ENCODE measurements at places on chromosomes 4 and X.

GRCh38 chr4:111676533-111676932 is 468.7 kb upstream of the FAM241A start:
- DNase-seq, result no peak

GRCh38 chr4:76571274-76571673 is 136.2 kb downstream of the SHROOM3 start:
- DNase-seq, result no peak

- peak; percentile 67 for DNase-seq
Observed at GRCh38 chr4:141375855-141376254, 155.2 kb downstream of the ZNF330 start.

DNA sequence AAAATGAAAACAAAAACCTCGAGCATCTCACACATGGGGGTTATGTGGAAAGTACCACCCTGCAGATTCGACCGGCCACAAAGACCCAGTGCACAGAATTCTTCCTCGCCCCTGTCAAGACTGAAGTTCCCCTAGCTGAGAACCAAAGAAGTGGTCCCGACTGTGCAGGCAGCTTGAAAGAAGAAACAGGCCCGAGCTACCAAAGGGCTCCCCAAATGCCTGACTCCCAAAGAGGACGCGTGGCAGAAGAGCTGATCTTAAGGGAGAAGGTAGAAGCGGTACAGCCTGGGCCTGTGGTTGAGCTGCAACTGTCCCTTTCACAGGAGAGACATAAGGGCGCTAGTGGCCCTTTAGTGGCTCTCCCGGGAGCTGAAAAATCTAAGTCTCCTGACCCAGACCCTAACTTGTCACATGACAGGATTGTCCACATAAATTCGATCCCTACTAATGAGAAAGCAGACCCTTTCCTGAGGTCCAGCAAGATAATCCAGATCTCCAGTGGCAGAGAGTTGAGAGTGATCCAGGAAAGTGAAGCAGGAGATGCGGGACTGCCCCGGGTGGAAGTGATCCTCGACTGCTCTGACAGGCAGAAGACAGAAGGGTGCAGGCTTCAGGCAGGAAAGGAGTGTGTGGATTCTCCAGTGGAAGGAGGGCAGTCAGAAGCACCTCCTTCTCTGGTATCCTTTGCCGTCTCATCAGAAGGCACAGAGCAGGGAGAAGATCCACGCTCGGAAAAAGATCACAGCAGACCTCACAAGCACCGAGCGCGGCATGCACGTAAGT is 108.8 kb upstream of the MYOZ2 start:
- DNase-seq, result no peak

GRCh38 chrX:68838571-68838910 is 9.7 kb downstream of the EFNB1 start:
- DNase-seq, result no peak

GRCh38 chrX:115013705-115014104 is 3.7 kb downstream of the IL13RA2 start:
- DNase-seq, result no peak

DNA sequence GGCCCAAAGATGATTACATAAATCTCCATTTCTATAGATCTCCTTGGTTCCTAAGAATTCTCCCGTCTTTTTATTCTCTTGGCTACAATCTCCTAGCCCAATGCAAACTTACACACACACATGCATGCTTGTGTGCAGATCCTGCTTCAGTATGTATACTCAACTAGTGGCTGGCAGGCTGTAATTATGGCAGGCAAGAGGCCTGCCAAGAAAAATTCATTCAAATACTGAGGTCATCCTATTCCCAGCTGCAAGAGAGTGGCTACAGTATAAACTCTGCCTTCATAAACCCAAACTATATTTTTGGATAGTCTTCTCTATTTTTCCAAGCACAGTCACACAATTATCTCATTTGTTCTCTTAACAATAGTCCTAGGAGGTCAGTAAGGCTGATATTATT is 95.2 kb downstream of the SHROOM4 start:
- no peak for DNase-seq

DNA sequence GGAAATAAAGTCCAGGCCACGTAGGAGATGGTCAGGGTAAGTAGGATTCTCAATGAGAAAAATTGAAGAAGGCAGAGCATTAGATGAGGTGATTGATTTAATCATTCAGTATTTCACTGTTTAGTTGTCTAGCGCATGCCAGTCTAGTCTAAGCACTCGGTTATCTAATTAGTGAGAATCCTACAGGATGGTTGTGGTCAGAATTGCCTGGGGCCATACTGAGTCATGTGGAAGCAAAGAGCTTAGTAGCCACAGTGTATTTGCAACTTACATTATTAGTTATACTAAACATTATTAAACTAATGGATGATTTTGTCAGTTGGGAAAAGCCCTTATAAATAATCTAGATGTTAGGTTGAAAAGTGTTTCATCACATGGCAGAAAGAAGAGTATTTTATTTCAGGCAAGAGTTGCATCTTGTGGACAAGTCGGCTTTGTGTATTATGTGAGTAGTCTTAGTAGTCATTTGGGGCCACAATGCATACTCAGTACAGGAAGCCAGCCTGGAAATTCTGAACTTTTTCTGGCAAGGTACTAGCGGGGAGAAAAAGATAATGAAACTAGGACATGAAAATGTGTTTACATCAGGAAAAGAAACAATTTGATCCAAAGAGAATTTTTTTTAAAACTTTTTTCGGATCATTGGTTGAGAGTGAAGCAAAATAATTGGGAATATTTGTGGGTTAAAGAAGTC is 31.9 kb downstream of the CPEB2 start:
- peak; percentile 42 for DNase-seq

DNA sequence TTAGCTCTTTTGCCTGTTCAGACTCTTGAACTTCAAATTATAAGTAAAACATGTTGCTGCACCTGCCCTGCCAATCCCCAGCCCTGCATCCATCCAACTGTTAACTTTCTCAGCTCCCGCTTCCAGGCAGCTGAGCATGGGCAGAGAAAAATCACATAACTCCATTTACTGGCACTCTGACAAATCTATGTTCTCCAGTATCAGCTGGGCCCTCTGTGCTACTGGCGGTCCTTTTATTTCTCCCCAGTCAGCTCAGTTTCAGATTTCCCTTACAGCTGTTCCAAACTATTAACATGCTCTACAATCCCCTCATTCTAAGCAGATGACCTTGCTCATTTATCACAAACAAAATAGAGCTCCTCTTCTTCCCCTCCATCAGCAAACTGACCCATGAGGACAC is 240.4 kb upstream of the TET2 start:
- DNase-seq, result no peak

DNA sequence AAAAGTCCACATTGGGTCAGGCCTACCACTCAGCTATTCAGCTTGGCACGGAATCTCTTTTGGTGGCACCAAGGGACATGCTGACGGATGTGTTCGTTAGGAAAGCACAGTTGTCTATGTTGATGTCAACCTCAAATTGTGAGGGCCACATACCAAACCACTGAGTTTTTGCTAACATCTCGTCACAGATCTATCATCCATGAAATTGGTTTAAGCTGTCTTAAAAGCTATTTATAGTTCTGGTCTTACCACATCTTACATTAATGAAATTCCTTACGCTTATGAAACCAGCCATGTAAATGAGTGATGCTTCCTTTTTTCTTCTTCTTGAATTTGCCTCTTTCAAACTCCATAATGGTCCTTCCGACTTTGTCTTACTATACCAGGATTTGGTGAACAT is 101.5 kb downstream of the MGST2 start:
- no peak for DNase-seq

- no peak for DNase-seq
Observed at GRCh38 chr4:87077914-87078585, 142.4 kb downstream of the KLHL8 start.

GRCh38 chr4:109433205-109434006 is at the start of gene SEC24B:
Gene SEC24B, plus strand, starts transcription at chr4:109433815. Its CDS starts 55 bp downstream, at chr4:109433870.
- DNase-seq, result peak; percentile 83

GRCh38 chr4:36224972-36225903 is 19.1 kb downstream of the ARAP2 start:
- DNase-seq, result no peak

DNA sequence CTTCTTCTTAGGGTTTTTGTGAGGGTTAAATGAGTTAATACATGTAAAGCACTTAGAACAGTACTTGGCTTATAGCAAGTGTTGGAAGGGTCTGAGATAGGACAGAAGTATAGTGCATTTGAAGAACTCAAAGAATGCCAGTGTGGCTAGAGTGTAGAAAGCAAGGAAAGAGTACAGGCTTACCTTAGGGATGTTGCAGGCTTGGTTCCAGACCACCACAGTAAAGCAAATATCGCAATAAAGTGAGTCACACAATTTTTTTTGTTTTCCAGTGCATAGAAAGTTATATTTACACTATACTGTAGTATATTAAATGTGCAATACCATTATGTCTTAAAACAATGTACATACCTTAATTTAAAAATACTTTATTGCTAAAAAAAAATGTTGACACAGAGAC is 41.3 kb downstream of the KIF4A start:
- no peak for DNase-seq

GRCh38 chr4:177266506-177266905 is 43.2 kb upstream of the NEIL3 start:
- no peak for DNase-seq

- DNase-seq, result no peak
Observed at GRCh38 chr4:145132511-145133098, 34.5 kb downstream of the ABCE1 start.

DNA sequence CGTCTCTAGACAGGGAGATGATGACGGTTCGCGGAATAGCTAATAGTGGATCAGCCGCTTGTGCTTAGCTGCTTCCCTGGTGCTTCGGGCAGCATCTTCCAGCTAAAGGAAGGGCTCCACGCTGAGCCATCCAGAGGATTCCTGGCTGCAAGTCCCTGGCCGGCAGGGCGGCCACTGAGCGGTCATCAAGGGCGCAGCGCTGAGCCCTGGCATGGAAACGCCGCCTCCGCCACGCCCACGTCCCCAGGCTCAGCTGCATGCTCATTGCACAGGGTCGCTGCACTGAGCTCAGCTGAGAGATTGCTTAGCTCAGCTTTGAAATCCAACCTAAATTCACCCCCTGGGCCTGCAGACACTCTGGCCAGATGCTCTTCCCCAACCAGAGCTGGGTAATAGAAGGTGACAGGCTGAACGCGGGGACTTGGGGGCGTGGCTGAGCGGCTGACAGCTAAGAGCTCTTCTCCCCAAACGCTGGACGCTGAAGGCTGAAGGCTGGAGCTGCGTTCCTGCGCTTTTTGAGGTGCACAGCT is 118.2 kb upstream of the KIT start:
- DNase-seq, result peak; percentile 73

- DNase-seq, result no peak
Observed at GRCh38 chr4:77014256-77014655, 61.5 kb downstream of the CCNI start.
